WTC11 (cell line): ENCODE measurements at places on chromosomes 7 and 10.

- H3K27ac ChIP-seq = no peak overlapping the region
- peaks cover 25% of the 10 kb centered on the region for H3K36me3 ChIP-seq
- peaks cover 24% of the 10 kb centered on the region for H3K4me1 ChIP-seq
- no peak overlapping the region for H3K4me3 ChIP-seq
Observed at GRCh38 chr10:5940807-5941218, 36.5 kb downstream of the IL15RA start.

- no peak overlapping the region for H3K27ac ChIP-seq
- no peaks in the 10 kb centered on the region for H3K4me1 ChIP-seq
- no peak overlapping the region for H3K4me3 ChIP-seq
- DNase-seq = no peak
Observed at GRCh38 chr10:43237128-43237527, 29.7 kb downstream of the RASGEF1A start.

DNA sequence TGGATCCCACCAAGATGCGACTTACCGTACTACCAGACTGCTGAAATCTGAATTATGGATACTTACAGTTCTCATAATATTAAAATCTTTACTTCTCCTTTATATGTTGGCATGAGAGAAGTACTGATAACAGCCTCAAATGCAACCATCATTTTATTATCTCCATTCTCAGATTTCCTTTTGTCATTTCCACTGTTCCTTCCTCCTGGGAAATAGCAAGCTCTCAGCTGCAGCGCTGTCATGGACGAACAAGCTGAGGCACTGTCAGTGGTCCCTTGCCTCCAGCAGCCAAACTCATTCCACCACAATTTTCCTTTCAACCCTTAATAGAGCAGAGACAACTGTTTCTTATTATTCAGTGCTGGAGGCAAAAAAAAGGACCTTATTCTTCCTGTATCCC, 478.4 kb downstream of the ARL4A start:
- H3K4me1 ChIP-seq = peaks cover 3% of the 10 kb centered on the region; the same call in 1 of the 2 replicates
- no peak overlapping the region for H3K4me3 ChIP-seq
- H3K27me3 ChIP-seq = no peaks in the 10 kb centered on the region
- DNase-seq = no peak
- no peaks in the 10 kb centered on the region for H3K36me3 ChIP-seq

- H3K36me3 ChIP-seq = peaks cover 6% of the 10 kb centered on the region
- peaks cover 18% of the 10 kb centered on the region for H3K4me1 ChIP-seq
- no peak overlapping the region for H3K27ac ChIP-seq
- H3K4me3 ChIP-seq = no peak overlapping the region
- DNase-seq = no peak
- H3K27me3 ChIP-seq = no peaks in the 10 kb centered on the region
Observed at GRCh38 chr10:74645692-74646091, 180.7 kb upstream of the KAT6B start.

DNA sequence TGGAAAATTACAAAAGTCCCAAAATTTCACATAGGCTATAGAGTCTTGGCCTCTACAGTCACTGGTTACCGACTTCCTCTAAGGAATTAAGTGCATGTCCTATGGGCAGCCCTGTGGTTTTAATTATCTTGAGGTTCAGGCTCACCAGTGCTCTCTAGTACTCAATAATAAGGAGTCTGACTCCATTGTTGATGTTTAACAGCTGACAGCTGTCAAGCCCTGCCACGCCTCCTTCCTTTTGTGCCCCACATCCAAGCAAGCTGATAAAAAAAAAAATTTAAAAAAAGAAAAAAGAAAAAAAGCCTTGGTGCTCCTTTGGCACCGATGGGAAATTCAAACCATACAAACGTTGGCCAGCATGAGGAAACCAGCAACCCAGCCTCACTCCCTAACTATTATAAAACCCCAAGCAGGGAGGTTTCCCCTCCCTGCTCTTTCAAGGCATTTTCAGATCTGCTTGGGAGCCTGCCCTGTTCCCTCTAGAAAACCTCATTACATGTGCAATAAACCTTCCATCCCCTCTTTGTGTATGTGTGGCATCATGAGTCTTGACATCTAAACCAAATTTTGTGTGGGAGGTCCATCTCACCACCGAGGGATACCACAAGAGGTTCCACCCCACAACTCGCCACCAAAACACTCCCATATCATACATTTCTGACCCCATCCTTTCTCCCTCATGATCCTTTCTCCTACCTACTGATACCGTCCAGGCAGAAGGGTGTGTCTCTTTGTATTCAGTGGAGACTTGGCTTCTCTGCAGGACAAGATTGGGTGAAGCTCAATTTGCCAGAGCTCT, 70.9 kb upstream of the CCDC71L start:
- peaks cover 8% of the 10 kb centered on the region for H3K4me1 ChIP-seq
- H3K27me3 ChIP-seq = peaks cover 11% of the 10 kb centered on the region
- no peak for DNase-seq

DNA sequence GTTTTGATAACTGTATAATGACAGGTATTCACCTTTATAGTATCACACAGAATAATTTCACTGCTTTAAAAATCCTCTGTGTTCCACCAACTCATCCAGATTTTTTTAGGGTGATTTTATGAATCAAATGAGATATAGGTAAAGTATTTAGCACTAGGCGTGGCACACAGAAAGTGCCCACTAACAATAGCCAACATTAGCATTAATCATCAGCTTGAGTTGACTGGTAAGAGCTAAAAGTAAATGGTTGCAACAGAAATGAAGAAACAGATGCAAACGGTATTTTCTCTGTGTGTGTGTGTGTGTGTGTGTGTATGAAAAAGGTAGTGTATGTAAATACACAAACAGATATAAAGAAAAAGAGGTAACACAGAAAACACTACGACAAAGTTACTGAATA, 378.8 kb upstream of the ETV1 start:
- no peak overlapping the region for H3K27ac ChIP-seq
- H3K4me3 ChIP-seq = no peak overlapping the region
- DNase-seq = no peak
- H3K36me3 ChIP-seq = peaks cover 6% of the 10 kb centered on the region
- H3K4me1 ChIP-seq = no peaks in the 10 kb centered on the region

DNA sequence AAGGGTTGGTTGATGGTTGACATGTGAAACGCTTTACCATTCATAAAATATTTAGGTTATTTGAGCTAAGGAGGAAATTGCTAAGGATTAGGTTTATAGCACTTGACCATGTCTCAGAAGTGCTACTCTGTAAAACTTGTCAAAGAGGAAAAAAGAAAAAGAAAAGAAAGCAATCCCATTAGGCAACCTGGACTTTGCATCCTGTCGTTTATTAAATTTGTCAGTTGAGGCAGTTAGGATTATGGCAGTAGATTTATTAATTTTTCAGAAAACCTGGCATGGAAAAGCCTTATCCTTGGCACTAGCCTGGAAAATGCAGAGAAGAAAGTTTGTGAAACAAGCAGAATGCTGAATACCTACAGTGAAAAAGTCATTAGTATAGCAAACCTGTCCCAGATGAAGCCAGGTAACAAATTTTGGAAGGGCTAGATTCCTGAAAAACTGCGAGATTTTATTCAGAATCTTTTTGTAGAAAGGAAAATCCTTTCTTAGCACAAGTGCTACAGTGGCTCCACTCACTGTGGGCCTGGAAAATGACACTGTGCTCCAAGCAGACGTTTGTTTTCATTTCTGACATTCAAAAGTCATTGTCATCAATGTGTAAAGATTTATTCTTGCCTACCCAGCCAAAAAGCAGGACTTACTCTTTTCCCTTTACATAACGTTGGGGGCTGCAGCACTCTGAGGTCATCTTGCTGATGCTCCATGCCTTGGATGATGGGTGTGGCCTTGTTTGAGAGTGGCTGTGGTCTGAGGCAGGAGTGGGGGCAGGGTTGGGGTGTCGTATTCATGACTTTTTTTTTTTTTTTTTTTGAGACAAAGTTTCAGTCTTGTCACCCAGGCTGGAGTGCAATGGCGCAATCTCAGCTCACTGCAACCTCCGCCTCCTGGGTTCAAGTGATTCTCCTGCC, 664.9 kb downstream of the SUGCT start:
- H3K4me1 ChIP-seq = 0 out of 2 replicates have a peak, but pooled peaks cover 5% of the 10 kb centered on the region
- no peak overlapping the region for H3K4me3 ChIP-seq
- no peak overlapping the region for H3K27ac ChIP-seq
- H3K27me3 ChIP-seq = no peaks in the 10 kb centered on the region
- H3K36me3 ChIP-seq = no peaks in the 10 kb centered on the region
- no peak for DNase-seq

DNA sequence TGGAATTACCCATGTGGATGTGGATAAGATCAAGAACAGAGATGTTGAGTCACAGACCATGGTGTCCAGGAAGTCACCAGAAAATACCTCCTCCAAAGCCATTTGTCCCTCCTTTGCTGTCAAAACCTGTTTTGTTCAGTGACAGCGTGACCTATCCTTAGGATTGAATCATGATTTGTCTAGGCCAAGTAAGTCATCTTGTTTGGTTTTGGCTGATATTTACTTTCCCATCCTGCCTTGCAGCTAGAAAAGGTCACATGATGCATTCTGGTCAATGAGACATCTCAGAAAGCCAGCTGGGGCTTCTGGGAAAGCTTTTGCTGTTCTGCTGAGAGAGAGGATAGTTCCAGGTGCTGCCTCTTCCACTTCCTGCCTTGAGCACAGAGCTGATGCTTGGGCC, 225.3 kb upstream of the ZMIZ1 start:
- H3K36me3 ChIP-seq = peaks cover 9% of the 10 kb centered on the region; the same call in 1 of the 2 replicates
- peaks cover 12% of the 10 kb centered on the region; the same call in 1 of the 2 replicates for H3K27me3 ChIP-seq
- no peak overlapping the region for H3K4me3 ChIP-seq
- no peaks in the 10 kb centered on the region for H3K4me1 ChIP-seq
- no peak for DNase-seq

- no peak for DNase-seq
- H3K27me3 ChIP-seq = no peaks in the 10 kb centered on the region
- H3K36me3 ChIP-seq = peaks cover 2% of the 10 kb centered on the region; the same call in 1 of the 2 replicates
- peak overlapping the region; percentile 36 for H3K4me3 ChIP-seq
- H3K4me1 ChIP-seq = peaks cover 50% of the 10 kb centered on the region
Observed at GRCh38 chr10:21976739-21977138, 26.8 kb downstream of the DNAJC1 start.

DNA sequence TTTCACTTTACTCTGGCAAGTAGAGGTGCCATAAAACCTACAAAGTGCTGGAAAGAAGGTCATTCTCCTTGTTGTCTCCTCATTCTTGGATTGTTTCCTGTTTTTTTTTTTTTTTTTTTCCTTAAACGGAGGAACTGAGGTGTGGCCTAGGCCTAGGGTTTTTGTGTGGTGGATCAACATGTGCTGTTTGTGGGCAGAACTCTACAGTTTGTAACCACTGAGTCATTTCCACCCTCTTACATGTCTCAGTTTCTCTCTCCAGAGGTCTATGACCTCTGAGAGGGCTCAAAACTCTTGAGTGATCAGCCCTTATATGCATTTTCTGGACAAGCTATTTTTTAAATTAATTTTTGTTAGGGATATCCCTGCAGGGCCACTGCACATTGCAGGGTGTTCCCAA, 296.0 kb downstream of the PPP1R3A start:
- H3K27ac ChIP-seq = no peak overlapping the region
- no peak overlapping the region for H3K4me3 ChIP-seq
- peaks cover 19% of the 10 kb centered on the region for H3K4me1 ChIP-seq
- H3K36me3 ChIP-seq = peaks cover 44% of the 10 kb centered on the region
- DNase-seq = no peak

- H3K27ac ChIP-seq = peak overlapping the region; percentile 18
- H3K27me3 ChIP-seq = no peaks in the 10 kb centered on the region
- H3K36me3 ChIP-seq = peaks cover 16% of the 10 kb centered on the region
- peaks cover 25% of the 10 kb centered on the region for H3K4me1 ChIP-seq
Observed at GRCh38 chr7:98116656-98117461, 10.2 kb downstream of the LMTK2 start.

DNA sequence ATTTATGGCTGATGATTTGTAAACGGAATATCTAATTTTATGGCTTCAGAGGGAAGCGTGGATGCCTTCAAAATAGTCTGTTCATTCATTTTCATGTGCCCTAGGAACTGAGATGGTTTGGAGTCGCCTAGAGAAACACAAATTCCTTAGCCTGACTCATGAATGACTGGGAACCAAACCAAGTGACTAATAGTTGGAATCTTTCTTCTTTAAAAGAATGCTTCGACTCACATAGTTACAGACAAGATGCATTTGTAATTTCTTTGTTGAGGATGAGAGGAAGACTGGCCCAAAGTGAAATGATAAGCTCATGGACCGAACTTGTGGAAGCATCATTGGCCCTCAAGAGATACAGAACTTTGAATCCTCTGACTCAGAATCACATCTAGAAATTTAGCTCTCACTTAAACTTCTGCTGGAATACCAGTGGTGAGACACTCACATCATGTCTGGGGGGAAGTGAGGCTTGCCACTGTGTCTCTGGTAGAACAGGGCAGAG, 1107.2 kb downstream of the NRG3 start:
- no peak overlapping the region for H3K4me3 ChIP-seq
- DNase-seq = no peak
- H3K4me1 ChIP-seq = peaks cover 15% of the 10 kb centered on the region
- H3K36me3 ChIP-seq = no peaks in the 10 kb centered on the region
